ENCODE measurements at places on chromosomes 1 and 21. TPM values are rescaled to one million over a fixed set of nuclear protein-coding genes. Genes with fewer than 3 reads are reported as not detected.

The SAMD13 gene
- 0.82 TPM for total RNA-seq

DNA sequence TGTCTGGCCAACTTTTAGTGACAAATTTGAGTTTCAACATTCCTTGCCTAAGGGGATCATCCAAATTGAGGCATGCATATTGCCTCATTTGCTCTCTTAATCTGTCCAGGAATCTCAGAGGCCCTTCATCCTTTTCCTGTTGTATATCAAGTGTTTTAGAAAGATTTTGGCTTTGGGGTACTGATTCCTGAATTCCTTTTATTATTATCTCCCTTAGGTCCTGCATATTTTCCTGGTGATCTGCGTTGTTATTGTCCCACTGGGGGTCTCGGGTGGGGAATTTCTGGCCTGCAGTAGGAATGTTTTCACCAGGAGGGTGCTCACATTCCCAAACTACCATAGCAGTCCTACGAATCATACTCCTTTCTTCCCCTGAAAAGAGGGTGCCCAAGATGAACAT lies 4.4 kb upstream of the AADACL3 start:
- DNase-seq: no peak
- peaks cover 41% of the 10 kb centered on the region for H3K27me3 ChIP-seq
- no peak overlapping the region for H3K27ac ChIP-seq
- H3K36me3 ChIP-seq: no peaks in the 10 kb centered on the region
- no peak overlapping the region for H3K4me3 ChIP-seq

GRCh38 chr1:60984062-60984799 lies 98.1 kb upstream of the NFIA start:
- H3K27me3 ChIP-seq: no peaks in the 10 kb centered on the region
- H3K36me3 ChIP-seq: no peaks in the 10 kb centered on the region
- H3K4me1 ChIP-seq: peaks cover 17% of the 10 kb centered on the region

GRCh38 chr1:200776949-200777348 lies 38.3 kb downstream of the CAMSAP2 start:
- DNase-seq: no peak
- H3K27ac ChIP-seq: no peak overlapping the region
- no peaks in the 10 kb centered on the region for H3K36me3 ChIP-seq
- H3K4me1 ChIP-seq: peaks cover 8% of the 10 kb centered on the region
- peaks cover 12% of the 10 kb centered on the region for H3K27me3 ChIP-seq
